ENCODE measurements at places on chromosomes 5 and 9.

GRCh38 chr9:126487856-126488255 lies 125.9 kb upstream of the LMX1B start:
- no peak for DNase-seq

- peak; percentile 50 for DNase-seq
Observed at GRCh38 chr9:22374051-22374450, 72.6 kb upstream of the DMRTA1 start.

DNA sequence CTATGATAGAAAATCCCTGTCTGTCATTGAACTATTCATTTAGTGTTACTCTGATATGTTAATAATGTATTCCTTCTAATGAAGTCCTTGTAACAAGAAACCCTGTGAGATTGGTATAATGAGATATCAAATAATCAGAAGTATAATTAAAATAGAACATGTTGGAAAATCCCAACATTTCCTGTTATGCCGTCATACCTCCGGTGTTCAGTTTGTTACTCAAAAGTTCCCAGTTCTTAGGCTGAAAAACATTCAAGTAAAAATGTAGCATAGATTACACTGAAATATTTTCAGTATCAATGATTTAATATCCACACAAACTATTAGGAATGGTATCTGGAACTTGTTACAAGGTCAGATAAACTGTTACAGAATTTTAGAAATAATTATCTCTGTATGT lies 227.5 kb downstream of the GNA14 start:
- no peak for DNase-seq

DNA sequence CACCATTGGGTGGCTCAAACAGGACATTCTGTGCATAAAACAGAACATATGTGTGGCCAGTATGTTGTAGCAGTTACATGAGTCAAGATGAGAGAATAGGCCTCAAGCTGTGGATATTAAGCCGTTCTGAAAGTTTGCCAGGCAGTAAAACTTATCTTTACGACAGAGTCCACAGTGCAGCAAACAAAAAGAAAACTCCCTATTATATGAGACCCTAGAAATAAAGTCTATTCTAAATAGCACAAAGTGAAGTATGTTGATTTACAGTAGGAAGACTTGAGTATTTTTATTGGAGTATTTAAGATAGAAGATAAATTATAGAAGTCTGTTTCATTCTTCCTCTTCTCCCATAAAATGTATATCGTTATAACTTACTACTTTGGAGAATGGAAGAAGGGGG lies 271.5 kb downstream of the ADGRV1 start:
- DNase-seq: no peak

- DNase-seq: no peak
Observed at GRCh38 chr9:5111696-5112095, 73.7 kb downstream of the INSL6 start.

- peak; percentile 77 for DNase-seq
Observed at GRCh38 chr5:162769019-162769418, 668.4 kb upstream of the CCNG1 start.

- DNase-seq: peak; percentile 1
Observed at GRCh38 chr9:111559000-111559610, 34.1 kb downstream of the ZNF483 start.

DNA sequence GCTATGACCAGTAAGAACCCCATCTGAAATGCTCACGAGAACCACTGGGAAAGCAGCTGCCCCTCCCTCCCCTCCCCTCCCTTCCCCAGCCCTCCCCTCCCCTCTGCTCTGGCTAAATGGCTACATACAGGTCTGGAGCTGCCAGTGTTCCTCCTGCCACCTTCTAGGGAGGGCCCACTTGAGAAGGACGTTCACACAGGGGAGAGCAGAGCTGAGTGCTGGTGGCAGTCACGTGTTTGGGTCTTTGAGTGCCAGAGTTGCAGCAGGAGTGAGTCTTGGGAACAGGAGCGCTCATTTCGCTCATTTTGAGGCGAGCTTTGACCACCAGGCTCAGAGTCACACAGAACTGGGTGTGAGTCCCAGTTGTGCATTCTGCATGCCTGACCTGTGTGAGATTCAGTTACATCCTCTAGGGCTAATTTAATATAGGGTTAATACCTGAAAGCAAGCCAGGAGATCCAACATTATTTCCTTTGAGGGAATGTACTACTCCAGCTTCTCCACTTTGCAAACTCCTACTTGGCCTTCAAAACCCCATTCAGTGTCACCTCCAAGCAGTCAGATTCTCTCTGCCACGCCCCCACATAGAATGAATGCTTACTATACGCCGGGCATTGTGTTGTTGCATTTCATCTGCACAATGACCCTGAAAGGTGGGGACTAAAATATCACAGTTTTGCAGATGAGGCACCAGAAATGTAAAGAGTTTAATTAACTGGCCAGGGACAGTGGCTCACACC lies 25.1 kb downstream of the CPLX2 start:
- DNase-seq: no peak

GRCh38 chr9:81456431-81457006 lies 232.8 kb downstream of the TLE1 start:
- DNase-seq: no peak

DNA sequence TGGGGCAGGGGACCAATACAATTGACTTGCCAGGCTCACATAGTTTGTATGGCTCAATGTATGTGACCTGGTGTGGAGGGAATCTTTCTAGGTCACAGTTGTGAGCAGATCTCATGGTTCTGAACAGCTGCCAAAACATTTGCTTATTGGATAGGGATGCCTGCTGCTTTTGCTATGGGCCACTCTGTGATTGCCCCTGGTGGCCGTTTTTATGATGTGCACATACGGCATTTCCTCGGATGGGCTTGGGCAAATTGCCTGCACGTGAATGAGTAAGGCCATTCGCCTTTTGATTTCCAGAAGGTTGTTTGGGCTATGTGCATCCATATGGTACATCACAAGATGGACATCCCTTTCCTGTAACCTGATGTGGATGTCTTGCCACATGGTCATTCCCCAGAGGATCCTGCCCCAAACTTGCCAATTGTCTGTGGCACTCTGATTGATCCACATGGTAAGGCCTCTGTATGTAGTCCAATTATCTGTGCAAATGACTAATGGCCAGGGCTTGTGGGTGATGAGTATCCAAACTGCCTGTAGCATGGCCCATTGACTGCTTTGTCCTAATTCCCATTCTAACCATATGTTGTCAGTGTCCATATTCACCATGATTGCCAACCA lies 10.7 kb upstream of the SLC22A4 start:
- no peak for DNase-seq

DNA sequence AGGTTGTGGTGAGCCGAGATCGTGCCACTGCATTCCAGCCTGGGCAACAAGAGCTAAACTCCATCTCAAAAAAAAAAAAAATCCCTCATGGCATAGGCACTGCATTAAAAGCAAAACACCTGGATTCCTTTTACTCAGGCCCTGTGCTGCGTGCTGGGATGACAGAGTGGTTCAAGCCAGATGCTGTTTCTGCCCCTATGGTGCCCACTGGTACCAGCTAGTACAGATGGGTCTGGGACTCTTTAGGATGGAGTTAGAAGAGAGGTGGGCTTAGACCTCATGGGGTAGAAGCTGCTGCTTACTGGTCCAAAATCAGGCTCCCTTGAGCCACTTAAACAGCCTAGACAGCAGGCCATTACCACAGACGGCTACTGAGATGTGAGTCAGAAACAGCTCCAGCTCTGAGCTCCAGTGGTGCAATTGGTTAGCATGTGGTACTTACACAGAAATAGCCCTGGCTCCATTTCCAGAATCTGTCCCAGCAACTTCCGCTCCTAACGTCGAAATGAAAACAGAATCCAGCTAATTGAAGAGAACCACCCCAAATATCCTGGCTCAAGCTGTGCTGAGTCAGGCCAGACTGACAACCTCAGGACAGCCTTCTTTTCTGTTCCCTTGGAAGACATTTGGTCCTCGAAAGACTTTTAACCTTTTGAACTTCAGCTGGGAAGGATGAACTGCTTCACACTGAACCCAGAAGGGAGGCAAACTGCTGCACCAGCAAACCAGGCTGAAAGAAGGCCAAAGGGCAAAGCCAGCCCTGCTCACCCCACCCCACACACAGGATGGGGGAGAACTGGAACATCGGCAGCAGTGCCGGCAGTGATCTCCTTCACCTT lies 15.5 kb downstream of the C5orf15 start:
- no peak for DNase-seq

GRCh38 chr9:27663526-27663925 lies 90.2 kb upstream of the C9orf72 start:
- DNase-seq: peak; percentile 48

GRCh38 chr5:158039441-158039840 lies 180.5 kb upstream of the CLINT1 start:
- no peak for DNase-seq

DNA sequence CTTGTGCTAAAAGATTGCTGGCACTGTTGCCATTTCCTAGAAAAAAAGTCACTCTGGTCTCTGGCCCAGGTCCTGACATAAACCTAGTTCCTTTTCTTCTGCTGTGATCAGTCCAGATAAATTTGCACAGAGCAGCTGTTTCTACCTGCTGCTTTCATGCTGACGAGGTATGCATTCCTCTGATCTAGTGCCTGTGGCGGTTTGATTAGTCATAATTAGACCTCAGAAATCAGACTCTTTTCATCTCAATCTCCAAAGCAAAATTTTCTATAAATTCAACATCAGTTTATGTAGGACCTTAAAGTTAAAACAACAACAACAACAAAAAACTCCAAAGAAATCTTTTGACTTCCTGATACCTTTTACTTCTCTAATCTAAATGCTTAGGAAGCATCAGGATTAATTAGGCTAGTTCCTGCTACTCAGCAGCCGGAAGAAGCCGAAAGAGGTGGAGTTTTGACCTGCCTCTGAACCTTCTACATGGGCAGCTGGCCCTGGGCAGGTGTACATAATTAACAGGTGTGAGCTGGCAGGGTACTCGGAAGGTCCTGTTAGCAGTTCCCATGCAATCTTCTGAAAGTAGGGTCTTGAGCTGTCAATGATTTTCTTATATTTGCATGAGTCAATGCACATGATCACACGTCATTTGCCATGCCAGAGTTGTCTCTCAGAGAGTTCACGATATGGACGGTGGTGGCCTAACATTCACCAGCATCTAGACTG lies 83.3 kb upstream of the CCDC112 start:
- DNase-seq: no peak

- DNase-seq: no peak
Observed at GRCh38 chr5:80399526-80400239, 8.2 kb upstream of the ZFYVE16 start.

GRCh38 chr5:53431665-53432064 lies 48.8 kb upstream of the FST start:
- no peak for DNase-seq

GRCh38 chr5:94103514-94104245 lies 362.3 kb upstream of the POU5F2 start:
- DNase-seq: no peak

DNA sequence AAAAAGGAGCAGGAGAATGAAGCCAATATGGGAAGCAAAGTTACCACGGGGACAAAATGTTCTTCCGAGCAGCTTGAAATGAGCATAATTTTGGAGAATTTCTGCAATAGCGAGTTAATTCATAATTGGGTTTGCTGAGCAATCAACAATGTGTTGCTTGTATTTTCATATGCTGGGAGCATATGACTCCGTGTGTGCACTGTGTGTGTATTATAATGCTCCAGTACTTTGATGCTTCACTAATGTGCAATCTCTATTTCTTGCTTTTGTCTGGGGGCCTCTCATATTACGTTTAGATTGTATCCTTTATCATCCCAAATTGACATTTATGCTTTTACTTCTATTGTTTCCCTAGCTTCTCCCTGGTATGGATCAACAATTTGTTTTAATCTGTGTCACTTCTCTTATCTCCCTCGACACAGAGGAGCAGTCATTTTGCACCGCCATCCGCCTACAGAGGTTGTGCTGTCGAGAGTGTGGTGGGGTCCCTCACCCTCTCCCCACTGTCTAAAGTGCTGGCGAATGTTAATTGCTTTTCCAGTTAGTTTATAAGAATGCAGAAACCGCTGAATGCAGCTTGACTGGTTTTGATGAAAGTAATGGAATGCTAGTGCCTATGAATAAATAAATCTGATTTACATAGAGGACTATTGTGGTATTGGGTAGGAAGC lies 372.5 kb upstream of the WWC1 start:
- DNase-seq: no peak

- DNase-seq: no peak
Observed at GRCh38 chr9:106156465-106156864, 462.1 kb downstream of the TMEM38B start.

- no peak for DNase-seq
Observed at GRCh38 chr5:156386976-156387375, 60.0 kb downstream of the SGCD start.

DNA sequence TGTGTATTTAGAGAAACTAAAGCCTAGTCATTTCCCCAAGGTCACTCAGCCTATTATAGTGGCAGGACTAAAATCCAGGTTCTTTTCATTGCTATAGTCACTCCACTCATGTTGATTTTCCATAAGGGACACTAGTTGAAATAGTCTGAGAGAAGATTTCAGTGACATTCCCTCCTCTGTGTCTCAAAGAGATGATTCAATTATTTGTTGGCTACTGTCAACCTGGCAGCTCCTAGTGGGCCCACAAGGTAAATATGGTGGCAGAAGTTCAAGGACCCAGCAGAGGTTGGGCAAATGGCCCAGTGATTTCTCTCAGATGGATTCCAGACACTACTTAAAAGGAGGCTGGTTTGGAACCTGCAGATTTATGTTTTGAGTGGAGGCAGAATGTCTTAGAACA lies 48.1 kb downstream of the G3BP1 start:
- no peak for DNase-seq

- DNase-seq: no peak
Observed at GRCh38 chr5:142233083-142234032, 91.5 kb downstream of the SPRY4 start.

DNA sequence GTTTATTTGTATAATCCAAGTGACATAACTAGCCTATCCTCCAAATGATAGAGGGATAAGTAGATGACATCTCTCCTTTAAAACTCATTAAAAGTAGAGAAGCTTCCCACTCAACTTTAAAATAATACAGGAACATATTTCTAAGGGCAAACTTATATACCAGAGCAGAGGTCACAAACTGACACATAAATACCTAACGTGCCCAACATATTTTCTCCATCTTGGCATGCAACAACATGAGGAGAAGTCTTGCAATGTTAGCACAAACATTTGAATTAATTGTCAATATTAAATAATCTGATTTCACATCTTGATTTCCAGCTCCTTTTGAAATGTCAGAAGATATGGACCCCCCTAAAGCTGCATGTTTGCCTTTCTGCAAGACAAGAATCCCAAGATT lies 335.0 kb downstream of the DEPDC1B start:
- DNase-seq: no peak

DNA sequence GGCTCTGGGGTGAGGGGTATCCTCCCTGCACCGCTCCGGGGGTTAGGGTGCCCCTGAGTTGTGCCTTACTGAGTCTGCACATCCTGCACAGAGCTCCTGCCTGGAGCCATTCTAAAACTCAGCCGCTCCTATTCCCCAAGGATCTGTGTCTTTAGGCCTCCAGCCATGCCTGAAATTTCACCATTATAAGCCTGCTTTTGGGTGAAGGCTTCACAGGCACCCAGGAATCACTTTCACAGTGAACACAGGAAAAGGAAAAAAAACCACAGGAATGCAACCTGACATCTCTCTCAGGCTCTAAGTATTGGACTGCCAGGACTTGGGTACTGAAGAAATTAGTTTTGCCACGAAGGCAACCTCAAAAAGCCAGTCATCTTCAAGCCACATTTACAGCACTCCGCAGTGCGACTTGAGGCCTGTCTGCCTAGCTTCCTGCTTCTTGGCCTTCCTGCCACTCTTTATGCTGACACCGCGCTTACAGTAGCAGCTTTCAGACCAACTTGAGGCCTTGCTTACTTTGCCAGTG lies 30.9 kb downstream of the GALNT10 start:
- peak; percentile 49 for DNase-seq

GRCh38 chr5:36392186-36392585 lies 90.5 kb upstream of the RANBP3L start:
- no peak for DNase-seq
